ENCODE measurements at places on chromosomes 3 and 15.

DNA sequence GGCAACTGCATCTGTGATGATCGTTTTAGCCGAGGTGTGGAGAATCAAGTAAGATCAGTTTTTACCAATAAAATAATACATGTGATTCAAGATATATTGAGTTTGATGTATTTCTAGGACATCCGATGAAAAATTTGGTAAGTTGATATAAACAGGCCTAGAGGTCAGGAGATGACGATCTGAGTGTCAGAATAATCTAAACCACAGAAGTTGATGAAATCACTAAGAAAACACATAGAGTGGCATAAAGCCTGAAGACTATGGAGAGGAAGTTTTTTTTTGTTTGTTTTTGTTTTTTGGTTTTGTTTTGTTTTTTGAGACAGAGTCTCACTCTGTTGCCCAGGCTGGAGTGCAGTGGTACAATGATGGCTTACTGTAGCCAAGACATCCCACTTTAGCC is 235.3 kb downstream of the RBMS3 start:
- no peak for DNase-seq

DNA sequence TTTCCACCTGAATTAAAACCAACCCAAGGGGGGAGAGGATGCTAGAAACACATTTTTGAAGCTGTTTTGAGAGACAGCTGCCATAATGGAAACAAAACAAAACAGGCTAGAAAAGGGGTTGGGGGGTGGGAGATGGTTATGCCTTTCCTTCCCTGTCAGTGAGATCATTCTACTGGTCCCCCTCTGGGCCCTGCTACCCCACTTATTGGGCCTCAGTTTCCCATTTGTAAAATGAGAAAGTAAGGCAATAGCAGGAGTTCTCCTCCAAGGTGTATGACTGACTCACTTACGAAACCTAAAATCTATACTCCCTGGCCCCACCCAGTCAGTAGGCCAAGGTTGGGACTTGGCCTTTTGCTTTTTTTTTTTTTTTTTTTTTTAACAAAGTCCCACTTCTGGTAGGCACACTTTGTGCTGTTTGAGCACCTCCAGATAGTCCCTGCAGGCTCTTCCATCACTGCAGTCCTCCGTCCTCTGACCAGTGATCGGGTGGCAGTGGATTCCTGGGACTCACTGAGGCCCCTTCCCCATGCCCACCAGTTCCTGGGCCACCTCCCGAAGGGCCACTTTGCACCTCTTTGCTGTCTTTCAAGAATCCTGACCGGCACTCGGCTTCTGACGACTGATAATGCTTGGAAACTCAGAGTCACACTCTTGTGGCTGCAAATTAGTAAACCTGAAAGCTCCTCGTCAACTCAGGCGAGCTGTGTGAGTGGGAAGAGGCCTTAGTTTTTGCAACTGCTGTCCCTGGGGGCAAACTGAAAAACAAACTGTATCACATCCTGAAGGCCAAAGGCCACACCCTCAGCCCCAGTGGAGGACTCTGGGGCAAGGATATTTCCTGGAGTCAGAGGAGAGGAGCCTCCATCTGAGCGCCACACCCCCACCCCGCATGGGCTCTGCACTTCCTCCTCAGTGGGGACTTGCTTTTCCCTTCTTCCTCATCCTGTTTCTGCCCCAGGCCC is 6.7 kb upstream of the PSTPIP1 start:
- no peak for DNase-seq

DNA sequence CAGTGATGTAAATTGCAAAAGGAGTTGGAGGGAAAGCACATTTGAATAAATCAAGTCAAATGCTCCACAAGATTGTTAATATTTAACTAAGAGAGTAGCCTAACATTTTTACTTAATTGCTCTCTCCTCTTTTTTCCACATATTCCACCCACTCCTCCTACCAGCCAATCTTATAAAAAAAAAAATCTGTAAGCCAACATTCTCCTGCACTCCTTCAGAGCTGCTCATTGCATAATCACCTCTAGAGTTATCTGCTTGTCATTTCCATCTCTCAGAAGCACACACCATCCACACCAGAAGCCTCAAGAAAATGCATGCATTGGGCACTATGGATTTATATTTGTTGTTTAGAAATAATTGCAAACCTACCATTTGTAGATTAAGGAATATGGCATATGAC is 64.1 kb downstream of the CADPS start:
- no peak for DNase-seq

GRCh38 chr3:56813653-56813960 is 11.9 kb upstream of the ARHGEF3 start:
- DNase-seq: peak; percentile 20

DNA sequence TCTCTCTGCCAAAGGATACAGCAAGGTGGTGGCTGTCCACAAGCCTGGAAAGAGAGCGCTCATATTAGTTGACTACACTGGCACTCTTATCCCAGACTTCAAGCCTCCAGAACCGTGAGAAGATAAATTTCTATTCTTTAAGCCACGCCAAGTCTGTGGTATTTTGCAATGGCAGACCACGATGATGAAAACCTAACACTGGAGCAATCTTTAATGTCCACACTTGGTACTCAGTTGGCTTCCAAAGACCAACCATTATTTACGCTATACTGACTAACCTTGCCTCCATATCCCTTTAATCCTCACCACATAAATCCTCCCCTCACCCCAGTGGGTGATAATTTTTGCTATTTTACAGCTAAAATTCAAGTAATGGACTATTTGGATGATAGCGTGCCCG is 16.9 kb upstream of the LACTB start:
- DNase-seq: no peak

DNA sequence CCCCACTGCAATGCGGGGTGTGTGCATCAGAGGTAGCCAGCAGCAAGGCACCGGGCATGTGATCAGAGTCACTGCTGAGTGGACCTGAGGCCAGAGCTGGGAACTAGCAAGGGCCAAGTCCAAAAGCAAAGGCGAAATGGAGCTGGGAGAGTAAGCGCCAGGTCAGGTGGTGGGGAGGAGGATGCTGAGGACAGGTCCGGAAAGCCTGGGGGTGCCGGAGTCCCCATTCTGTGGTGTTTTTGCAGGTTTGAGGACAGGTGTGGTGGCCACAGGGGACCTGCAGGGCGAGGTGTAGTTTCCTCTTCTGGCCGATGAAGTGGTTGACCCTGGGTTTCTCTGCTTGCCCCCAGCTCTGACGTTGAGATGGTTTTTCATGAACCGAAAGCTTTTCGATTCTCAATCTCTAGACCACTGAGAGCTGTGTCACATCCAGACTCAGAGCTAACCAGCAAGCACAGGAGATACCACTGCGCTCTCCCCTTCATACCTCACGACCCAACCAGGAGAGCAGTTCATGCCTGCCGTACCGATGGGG is 35.0 kb upstream of the HES1 start:
- DNase-seq: no peak

- peak; percentile 44 for DNase-seq
Observed at GRCh38 chr3:15556512-15556911, 35.0 kb upstream of the COLQ start.

DNA sequence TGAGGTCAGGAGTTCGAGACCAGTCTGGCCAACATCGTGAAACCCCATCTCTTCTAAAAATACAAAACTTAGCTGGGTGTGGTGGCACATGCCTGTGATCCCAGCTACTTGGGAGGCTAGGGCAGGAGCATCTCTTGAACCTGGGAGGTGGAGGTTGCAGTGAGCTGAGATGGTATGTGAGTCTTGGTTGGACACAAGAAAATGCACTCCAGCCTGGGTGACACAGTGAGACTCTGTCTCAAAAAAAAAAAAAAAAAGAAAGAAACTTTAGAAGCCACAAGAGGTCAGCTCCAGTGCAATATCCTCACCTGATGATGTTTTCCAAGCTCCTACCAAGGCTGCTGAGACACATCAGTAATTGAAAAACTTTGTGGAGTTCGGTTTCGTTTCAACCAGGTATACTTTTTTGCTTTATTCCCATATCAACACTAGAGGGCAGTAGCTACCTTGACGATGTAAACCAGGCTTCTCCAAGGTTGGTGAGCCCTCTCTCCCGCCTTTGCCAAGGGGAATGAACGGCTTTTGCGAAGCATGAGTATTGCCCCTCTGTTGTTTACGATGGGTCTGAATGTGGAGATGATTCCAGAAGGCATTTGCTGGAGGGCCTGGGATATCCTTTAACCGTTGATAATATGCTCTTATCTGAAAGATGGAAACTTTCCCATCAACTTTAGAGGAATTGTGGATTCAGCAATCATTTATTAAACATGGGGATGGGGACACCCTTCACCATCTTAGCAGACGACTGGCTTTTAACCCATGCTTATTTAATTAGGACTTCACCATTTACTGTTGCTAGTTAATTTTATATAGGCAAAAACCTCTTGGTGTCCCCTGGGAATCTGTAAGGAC is 202.8 kb downstream of the SV2B start:
- peak; percentile 75 for DNase-seq

DNA sequence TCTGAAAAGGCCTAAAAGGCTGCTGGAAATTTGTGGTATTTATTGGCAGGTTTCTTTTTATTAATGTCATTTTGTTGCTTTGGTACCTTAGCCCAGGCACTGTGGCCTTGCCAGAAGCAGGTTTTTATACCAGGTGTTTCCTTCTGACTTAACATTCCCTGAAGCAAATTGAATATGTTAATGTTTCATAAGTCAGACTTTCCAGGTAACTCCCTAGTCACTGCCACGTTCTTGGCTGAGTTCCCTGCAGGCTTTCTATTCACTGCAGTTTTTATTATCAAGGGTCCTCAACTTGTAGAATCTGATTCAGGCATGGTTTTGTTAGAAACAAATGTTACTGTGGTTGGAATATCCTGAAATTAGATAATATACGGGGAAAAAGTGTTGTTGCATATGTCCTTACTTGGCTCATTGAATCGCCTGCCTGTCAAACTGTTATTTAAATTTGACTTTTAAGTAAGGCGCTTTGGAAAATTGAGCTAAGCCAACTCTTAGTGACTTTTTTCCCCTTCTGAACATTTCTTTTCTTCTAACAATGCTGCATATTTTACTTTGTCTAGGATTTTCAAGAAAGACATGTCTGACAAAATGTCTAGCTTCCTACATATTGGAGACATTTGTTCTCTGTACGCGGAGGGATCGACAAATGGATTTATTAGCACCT is 22.9 kb downstream of the ITPR1 start:
- DNase-seq: no peak

GRCh38 chr3:51798411-51798963 is 19.4 kb upstream of the IQCF6 start:
- no peak for DNase-seq

DNA sequence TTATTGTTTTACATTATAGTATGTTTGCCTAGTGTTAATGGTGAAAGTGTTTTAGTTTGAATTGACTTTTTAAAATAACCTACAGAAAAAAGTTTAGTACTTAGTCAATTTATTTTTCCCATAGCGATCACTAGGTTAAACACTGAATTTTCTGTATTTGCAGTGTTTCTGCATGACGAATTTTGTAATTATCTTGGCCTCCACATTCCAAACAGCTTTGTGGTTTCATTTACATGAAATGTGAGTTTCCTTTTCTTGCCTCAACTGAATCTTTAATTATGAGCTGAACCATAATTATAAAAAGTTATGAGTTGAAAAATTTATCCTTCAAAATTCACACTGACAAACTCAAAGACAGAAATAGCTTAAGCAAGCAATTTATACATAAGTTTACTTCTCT is 235.5 kb downstream of the CTNNB1 start:
- DNase-seq: no peak

- DNase-seq: no peak
Observed at GRCh38 chr3:116809208-116809607, 99.6 kb downstream of the TUSC7 start.

GRCh38 chr15:52255935-52256334 is 39.7 kb downstream of the MYO5C start:
- no peak for DNase-seq

DNA sequence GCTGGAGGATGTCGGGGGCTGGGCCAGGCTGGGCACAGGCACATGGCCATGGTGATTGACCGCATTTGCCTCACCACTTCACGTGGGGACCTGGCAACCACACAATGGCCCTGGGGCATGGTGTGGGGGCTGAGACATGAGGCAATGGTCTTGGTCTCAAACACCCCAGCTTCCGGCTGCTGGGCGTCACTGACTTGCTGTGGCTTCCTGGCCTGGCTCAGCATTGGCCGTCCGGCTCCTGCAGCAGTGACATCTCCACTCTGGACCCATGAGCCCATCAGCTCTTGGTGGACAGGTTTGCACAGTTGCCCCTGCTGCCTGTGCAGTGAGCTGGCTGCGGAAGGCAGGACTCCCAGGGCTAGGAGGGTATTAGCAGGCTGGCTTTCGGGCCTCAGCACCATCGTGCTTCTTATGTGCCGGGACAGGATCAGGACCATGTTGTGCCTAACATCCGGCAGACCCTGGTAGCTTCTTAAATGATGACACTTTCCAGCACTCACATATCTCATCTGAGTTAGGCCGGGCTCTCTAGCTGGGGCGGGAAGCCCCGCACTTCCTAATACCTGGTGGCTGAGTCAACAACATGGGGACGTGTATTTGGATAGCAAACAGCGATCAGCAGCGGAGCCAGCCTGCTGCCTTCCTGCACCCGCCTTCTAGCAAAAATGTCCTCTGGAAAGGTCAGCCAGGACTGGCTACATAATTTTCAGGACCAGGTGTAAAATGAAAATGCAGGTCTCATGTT is 34.1 kb downstream of the ZNF710 start:
- DNase-seq: peak; percentile 21

DNA sequence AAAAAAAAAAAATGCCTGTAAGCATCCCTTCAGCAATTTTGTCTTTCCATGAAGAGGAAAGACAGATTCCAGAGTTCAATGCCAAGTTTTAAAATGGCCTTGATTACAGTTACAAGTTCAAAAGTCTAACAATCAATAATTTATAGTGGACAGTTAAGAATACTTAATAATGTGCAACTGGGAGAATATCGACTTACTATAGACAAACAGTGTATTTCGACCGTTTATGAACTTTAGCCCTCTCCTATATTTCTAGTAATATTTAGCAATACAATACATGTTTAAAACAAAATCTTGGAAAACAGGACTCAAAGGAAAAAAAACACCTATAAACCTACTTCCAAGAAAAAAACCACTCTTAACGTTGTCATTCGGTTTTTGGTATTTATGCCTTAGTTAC is 1.5 kb downstream of the PBRM1 start:
- no peak for DNase-seq

GRCh38 chr3:157093096-157093495 is 66.9 kb downstream of the CCNL1 start:
- no peak for DNase-seq

- DNase-seq: no peak
Observed at GRCh38 chr3:190568036-190568435, 54.2 kb downstream of the IL1RAP start.

GRCh38 chr3:128550113-128550440 is 57.1 kb upstream of the GATA2 start:
- DNase-seq: no peak

DNA sequence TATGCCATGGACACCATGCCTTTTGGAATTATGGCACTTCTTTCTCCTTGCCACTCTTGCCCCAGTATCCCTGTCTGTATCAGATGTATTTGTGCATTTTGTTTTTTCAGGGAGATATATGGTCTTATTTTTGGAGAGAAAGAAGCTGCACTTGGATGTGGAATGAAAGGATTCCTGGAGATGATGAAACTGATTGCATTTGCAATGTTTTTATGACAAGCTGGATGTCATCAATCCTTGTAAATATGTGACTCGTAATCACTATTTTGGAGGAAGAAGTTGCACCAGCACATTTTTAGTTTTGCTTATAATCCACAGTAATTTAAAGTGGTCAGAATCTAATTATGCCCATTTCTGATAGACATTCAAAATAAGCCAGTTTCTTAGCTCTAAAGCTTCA is 165.0 kb downstream of the NR1D2 start:
- DNase-seq: no peak

GRCh38 chr3:141050576-141051442 is at the start of gene SPSB4:
TSS of gene SPSB4 (plus strand) at chr3:141051347. CDS start at chr3:141066105, 14,758 bp downstream.
- no peak for DNase-seq

GRCh38 chr3:39168156-39168780 is 14.9 kb upstream of the CSRNP1 start:
- no peak for DNase-seq

Measured in CD4-positive, alpha-beta T cell treated with Interleukin-21 for 1 hour (primary cell).